ENCODE measurements at places on chromosomes 6 and 20.

DNA sequence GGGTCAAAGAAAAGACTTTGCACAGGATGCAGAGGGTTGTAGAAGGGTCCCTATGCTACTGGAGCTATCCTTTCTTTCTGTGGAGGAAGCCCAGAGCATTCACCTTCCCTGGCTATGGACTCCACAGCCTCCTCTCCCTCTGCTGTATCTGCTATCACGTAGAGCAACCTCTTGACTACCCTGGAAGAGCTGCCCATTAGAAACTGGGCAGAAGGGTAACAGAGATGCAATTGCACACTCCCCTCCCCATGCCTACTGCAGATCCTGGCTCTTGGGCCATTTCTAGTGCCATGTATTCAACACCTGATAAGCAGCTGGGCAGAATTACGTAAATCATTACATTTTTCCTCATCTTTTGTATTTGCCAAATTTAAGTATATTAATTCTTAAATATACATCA lies 3.1 kb downstream of the KLHL31 start:
- DNase-seq, result no peak

DNA sequence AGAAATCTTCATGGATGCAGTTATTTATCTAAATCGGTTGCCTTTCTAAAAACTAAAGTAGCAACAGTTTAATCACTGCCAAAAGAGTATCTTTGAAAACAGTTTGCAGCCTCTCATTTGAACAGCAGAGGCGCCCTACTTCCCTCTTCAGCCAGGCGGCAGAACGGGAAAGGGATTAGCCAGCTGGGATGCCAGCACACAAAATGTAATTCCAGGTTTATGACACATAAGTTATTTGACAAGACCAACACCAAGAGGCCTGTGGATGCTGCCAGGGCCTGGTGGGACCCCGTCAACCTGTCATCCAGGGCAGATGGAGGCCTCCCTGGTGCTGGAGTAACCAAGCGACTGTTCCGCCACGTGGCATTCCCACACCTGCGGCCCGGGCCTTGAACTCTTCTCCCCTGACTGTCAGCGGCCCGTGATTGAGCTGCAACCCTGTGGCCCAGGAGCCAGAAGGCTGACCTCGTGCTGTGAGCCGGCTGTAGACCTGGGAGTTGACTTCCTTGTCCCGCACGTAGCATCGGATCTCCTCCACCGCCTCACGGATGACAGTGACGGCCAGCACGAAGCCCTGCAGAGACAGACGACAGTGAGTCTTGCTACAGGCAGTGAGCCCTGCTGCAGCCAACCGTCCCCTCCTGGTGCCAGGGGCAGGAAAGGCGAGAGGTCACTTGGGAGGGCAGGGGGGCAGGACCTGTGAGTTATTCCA lies 55.5 kb downstream of the ATP9A start:
- no peak for DNase-seq

GRCh38 chr20:64242797-64243475 lies 12.6 kb upstream of the PCMTD2 start:
- DNase-seq, result no peak

- DNase-seq, result no peak
Observed at GRCh38 chr6:84350397-84350796, 123.0 kb upstream of the CEP162 start.

- DNase-seq, result no peak
Observed at GRCh38 chr6:84019842-84020211, 13.7 kb upstream of the MRAP2 start.

DNA sequence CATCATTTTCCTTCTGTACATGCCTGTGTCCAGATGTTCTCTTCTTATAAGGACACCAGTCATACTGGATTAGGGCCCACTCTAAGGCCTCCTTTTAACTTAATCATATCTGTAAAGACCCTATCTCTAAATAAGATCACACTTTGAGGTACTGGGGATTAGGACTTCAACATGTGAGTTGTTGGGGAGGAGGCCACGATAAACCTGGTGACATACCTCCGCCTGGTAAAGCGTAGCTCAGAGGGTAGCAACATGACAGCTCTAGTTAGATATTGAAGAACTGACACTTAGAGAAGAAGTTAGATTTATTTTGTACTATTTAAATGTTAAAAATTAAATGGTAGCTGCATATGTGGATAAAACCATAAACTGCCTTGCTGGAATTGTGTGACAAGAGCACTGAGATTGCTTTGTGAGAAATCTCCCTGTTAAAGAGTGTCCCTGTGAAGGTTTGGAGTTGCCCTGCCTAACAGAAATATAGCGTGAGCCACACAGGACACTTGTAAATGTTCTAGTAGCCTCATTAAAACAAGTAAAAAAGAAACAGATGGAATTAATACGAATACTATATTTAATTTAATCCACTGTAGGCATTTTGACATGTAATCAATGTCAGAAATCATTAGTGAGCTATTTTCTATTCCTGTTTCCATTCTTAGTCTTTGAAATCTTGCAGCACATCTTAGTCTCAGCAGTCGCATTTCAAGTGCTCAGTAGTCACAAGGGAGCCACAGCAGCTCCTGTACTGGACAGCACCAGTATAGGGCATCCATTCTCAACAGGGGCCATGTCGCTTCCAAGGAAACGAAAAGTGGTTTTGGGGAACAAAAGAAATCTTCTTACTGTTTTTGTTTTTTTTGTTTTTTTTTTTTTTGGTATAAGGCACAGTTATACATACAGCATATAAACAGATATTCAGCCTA lies 13.4 kb downstream of the PLCB1 start:
- DNase-seq, result no peak

DNA sequence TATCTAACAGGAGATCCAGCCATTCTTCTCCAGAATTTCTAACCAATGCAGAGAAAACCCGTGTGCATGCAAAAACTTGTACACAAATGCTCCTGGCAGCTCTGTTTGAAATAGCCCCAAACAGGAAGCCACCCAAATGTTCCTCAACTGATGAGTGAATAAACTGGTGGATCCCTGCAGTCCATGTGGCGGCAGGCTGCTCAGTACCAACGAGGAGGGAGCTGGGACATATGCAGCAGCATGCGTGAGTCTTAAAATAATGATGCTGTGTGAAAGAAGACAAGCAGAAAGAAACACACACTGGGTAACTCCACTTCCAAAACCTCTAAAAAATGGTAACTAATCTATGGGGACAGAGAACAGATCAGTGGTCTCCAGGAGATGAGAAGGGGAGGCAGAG lies 542.1 kb upstream of the AGPAT4 start:
- DNase-seq, result no peak

GRCh38 chr6:46262928-46263706 lies 92.3 kb upstream of the ENPP5 start:
- DNase-seq, result no peak

All from AML-193 (cell line).